ENCODE measurements at places on chromosomes 3 and 15.
A peak's percentile ranks its signal among the peaks of the same experiment; 100 is the strongest.

DNA sequence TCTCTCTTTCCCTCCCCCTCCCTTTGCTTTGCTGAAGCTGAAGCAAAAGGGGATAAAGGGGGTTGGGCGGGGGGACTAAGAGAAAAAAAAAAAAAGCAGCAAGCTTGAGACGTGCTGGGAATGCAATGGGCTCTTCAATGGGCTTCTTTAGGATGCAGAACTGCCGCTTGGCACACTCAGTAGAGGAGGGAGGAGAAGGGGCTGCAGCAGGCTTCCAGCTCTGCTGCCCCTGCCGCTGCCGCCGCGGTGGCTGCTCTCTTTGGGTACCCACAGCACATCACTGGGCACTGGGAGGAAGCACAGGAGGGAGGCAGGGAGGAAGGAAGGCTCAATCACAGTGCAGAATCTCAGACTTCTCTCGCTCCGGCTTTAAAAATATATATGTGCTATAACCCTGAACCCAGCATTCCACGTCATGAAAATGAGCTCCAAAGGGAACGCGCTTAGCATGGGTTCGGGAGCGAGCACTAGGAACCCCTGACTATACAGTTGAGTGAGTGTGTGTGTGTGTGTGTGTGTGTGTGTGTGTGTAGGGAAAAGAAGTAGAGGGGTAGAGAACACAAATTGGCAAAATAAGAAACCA, 3.5 kb downstream of the SLITRK3 start:
- DNase-seq = no peak

DNA sequence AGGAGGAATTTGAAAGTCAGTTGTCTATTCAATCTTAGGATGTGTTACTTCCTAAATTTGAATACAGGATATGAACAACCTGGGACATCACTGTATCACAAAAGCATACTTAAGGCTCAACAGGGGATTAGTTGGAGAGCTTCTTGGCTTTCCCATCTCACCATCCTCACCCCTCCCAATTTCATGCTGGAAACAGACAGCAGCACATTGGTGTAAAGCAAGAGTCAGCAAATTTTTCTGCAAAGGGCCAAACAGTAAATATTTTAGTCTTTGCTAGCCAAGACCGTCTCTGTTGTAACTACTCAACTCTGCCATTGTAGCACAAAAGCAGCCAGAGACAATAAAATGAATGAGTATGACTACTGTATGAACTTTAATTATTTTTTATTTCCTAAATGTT, 94.9 kb downstream of the ERC2 start:
- DNase-seq = no peak

DNA sequence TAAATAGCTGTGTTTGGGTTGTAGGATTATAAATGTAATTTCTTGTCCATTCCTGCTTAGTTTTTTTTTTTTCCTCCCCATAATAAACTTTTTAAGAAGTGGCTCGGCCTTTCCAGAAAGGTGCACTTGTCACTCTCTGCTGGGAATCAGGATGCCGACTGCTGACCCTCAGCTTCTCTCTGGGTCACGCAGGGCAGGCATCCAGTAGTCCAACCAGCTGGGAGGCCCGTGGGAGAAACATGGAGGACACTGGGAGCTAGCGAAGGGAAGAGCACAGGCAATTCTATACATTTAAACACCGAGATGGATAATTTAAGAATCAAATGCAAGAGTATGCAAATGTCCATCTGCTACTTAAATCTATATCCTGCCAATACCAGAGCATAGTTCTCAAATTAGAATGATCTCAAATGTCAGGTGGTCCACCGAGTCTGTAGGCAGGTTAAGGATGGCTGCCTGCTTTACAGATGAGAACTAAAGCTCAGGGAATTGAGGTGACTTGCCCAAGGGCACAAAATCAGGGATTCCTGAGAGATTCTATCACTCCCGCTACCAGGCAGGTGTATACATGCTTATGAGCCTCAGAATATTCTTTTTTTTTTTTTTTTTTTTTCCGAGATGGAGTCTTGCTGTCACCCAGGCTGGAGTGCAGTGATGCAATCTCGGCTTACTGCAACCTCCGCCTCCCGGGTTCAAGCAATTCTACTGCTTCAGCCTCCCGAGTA, 64.5 kb downstream of the DAPK2 start:
- DNase-seq = peak; percentile 69

DNA sequence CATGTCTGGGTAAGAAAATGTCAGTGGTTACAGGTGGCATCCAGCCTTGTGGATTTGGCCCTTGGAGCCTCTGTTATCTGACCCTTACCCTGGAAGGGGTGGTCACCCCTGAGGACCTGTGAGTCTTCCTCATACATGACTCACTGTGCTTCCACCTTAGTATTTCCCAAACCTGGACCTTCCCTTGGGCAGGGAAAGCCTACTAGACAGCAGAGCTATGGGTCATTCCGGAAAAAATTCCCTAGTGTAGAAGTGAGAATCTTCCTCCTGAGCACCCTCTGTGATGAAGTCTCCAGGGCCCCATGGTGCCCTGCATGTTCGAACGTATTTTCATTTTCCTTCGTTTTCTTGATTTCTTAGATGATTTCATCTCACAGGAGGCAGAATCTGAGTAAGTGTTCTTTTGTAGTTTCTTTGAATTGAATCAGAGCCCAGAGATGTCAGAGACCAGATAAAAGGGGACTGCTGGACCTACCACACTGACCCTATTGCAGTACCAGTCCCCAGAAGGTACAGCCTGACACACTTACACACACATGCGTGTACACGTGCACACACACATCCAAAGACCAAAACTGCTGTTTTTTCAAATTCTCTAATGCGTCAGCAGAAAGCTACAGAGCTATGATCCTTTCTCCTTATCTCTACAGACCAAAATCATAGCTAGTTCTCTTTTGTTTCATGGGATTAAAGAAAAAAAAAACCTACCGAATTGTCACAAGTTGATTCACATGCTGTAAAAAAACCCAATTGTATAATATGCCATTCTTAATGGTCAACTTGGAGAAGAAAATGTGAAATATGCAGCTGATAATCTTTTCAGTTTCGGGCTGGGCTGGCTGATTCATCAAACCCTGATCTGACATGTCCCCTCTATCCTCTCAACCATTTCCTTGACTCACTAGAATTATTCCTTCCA, 50.5 kb upstream of the ARHGEF3 start:
- no peak for DNase-seq

GRCh38 chr3:34053626-34054025, 255.2 kb downstream of the PDCD6IP start:
- DNase-seq = no peak

GRCh38 chr3:8981700-8982099, 18.4 kb upstream of the RAD18 start:
- no peak for DNase-seq

DNA sequence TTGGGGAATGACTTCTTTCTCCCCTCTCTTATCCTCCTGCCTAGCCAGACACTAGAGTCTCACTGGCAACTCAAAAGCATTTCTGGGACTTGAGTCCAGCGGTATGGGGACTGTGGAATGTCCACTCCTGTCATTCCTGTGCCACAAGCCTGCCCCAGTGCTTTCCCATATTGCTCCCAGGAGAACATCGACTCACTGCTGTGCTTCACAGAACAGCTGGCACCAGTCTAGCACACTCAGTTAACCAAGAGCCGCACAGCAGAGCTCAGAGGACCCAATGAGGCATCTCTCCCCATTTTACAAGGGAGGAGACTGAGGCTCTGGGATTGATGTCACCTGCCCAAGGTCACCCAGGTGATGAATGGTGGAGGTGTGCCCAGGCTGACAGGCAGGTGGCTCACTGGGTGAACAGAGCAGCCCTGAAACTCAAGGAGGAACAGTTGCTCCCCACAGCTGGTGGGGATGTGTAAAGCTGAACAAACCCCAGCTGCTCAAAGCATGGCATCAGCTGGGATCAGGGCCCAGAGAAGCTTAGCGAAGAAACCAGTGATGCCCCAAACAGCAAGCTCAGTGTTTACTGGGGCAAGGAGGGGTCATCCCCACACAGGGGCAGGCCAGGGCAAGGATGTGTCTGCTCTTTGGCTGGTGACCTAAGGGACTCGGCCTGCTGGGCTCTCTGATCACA, 35.4 kb upstream of the DUSP7 start:
- DNase-seq = no peak

DNA sequence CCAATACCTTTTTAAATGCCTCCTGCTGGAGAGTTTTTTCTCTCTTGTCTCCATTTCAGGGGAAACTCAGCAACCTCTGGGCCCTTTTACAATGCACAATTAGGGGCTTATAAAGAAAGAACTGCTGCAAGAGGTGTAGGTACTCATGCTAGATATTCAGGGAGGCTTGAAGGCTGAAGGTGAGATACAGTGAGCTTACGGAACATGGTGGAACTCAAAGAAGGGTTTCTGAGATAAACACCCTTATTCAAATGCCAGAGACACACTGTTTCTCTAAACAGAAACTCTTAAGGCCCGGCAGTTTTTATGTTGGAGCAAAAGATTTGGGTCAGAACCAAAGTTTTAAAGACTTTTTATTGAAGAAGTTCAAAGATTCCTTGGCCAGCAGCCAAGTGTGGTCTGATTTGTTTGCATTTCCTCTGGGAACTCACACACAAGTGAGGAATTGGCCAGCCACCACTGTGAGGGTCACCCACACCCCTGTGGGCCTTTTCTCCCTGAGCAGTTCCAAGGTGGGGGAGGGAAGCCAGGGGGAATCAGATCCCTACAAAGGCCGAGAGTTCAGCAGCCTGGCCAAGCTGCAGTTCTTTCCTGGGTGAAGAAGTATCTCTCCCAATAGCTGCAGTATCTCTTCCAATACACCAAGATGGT, 47.8 kb downstream of the TNFAIP8L3 start:
- DNase-seq = no peak

DNA sequence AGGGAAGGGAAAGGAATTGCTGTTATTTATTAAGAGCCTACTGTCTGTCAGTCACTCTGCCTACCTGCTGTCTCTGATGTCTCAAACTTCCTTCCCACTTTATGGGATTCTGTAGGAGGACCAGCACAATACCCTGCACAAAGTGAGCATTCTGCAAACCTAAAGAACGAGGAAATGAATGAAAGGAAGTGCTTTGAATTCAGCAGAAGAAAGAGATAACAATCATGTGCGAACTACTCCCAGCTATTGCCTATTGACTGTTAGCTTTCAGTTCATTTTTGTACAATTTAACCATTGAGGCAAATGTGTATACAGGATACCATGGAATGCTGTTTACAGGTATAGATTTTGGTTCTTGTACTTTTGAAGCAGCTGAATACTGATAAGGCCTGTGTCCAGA, 66.8 kb downstream of the CMSS1 start:
- no peak for DNase-seq

DNA sequence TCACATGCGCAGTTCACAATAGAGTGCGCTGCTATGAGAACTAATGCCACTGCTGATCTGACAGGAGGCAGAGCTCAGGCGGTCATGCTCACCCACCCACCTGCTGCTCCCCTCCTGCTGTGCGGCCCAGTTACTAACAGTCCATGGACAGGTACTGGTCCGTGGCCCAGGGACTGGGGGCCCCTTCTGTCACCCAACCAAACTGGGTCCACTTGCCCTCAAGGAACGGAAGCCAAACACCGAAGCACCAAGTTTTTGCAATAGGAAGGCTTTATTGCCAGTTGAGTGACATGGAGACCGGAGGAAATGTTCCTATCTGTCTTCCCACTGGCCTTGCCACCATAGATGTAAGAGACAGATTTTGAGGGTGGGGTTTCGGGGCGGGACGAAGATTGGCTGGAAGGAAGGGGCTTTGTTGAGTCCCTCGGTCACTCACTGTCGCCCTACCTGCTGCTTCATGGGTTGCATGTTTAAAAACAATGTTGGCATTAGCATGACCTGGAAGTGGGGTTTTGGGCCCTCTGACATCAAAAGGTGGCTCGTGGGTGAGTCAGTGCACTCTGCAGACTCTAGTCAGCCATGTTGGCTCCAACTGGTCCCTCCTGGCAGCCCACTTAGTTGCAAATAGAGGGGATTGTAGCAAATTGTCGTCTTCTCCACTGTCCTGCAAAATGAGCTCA, 141.0 kb downstream of the TJP1 start:
- peak; percentile 73 for DNase-seq

DNA sequence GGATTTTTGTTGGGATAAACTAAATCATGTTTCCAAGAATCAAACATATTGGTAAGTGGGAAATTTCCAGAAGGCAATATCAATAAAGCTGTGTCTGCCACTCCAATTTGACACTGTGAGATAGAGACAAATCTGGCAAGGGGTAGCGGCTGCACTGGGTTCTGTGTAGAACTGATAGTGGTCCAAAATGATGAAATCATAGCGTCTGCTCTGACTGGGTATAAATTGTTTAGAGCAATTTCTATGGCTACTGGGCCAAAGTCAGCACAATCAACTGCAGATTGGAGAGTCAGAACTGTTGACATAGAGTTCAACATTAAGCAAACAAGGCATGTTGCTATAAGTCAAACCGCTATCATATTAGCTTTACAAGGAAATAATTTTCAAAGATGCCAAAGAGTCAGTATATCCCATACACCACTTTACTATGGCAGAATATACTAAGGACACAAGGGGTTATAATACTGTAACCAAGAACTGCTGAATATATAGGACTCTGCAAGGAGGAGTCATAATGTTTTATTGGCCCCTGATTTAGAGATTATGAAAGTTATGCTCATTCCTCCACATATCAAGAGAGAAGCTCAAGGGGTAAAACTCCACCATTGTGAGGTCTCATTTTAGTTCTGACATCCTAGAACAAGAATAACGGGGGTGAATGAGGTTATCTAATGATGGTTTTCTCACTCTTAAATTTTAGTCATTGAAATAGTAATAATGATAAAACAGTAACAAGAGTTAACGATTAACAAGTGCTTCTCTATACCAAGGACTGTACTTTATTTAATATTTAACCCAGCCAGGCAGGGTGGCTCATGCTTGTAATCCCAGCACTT, 309.7 kb upstream of the GADL1 start:
- no peak for DNase-seq

DNA sequence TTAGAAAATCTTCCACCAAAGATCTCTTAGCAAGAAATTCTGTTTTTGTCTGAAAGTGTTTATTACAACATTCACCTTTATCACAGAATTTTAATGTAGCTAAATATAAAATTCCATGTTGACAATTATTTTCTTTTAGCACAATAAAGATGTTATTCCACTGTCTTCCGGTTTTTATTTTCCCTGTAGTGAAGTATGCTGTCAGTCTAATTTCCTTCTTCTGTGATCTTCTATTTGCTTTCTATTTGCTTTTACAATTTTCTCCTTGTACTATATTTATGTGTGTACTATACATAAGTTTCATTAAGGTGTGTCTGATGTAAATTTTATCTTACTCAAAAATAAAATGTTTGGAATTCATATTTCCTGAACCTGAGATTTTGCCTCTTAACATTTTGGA, 117.5 kb upstream of the PPP2R3A start:
- no peak for DNase-seq

DNA sequence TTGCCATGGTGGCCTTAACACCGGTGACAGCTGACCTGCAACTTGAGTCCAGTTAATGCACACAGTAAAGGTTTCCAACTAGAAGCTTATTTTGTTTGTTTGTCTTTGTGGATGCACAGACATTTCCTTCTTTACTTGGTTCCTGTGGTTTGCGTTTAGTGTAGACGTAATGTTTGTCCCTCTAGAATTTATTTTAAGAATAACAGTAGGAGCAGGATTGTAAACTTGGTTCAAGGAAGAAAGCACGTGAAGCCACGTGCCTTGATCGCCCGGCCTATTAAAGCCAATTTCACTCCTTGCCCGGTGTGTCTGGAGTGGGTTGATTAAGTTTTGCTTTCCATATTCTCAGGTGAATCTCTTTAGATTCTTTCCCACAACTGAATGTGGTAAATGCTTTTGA, 263.2 kb upstream of the C2CD4B start:
- DNase-seq = no peak
